ENCODE measurements at places on chromosomes 4 and X.

DNA sequence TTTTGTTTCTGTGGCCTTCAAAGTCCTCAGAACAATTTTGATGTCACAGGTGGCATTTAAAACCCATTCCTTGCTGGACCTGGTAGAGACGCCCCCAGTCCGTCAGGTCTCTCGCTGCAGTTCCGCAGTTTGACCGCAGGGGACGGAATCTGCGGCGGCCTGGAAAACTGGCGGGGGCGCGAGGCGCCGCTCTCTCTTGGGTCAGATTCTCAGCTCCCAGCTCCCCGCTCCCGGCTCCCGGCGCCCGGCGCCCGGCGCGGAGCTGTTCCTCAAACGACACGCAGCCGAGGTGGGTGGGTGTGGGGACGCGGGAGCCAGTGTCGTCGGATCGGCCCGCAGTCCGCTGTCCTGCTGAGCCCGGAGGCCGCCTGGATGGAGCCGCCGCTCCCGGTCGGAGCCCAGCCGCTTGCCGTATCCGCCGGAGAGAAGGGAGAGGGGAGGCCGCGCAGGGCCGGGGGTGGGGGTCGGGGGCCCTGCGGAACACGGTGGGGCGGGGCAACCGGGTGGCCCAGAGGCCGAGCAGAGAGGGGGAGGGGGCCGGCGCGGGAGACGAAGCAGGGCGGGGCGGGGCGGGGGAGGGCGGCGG, at the start of gene OCRL:
Gene OCRL, plus strand, starts transcription at position 192 of the 586 bp plus-strand sequence. Its CDS starts 181 bp downstream, at position 373.
- peak; percentile 72 for DNase-seq

- DNase-seq, result no peak
Observed at GRCh38 chr4:176090115-176090514, 24.5 kb downstream of the WDR17 start.

DNA sequence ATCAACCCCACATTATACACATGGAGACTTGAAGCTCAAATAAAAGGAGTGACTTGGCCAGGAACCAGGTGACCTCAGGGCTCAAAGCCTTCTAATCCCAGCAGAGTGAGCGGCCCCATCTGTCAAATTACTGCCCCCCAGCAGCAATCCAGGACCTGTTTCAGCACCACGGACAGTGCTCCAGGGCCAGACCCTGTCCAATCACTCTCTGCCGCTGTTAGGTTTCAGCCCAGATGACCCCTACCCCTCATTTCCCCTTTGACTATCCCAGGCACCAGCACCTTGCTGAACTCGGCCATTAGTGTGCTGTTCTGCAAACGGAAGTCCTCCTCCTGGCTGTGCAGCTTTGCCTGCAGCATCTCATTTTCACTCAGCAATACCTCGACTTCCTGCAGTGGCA, 5.1 kb downstream of the GRIPAP1 start:
- peak; percentile 49 for DNase-seq

GRCh38 chr4:54064317-54065111, at the start of gene CHIC2:
Gene CHIC2, minus strand, starts transcription at chr4:54064605. Its CDS starts 305 bp downstream, at chr4:54064300.
- DNase-seq, result peak; percentile 94

DNA sequence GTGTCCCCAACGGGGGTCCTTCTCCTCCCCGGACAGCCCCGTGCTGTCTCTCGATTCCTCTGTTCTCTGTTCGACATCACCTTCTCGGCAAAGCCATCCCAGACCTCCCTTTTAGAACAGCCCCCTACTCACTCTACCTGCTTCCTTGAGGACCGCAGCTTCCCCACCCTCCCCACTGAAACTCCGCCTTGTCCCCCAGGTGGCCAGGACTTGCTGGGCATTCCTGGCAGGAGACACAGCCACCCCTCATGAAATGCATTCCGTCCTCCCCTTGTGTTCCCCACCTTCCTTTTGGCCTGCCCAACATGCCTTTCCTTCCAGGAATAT, 34.8 kb upstream of the GPR78 start:
- no peak for DNase-seq

- no peak for DNase-seq
Observed at GRCh38 chr4:92814677-92815076, 510.9 kb downstream of the GRID2 start.

DNA sequence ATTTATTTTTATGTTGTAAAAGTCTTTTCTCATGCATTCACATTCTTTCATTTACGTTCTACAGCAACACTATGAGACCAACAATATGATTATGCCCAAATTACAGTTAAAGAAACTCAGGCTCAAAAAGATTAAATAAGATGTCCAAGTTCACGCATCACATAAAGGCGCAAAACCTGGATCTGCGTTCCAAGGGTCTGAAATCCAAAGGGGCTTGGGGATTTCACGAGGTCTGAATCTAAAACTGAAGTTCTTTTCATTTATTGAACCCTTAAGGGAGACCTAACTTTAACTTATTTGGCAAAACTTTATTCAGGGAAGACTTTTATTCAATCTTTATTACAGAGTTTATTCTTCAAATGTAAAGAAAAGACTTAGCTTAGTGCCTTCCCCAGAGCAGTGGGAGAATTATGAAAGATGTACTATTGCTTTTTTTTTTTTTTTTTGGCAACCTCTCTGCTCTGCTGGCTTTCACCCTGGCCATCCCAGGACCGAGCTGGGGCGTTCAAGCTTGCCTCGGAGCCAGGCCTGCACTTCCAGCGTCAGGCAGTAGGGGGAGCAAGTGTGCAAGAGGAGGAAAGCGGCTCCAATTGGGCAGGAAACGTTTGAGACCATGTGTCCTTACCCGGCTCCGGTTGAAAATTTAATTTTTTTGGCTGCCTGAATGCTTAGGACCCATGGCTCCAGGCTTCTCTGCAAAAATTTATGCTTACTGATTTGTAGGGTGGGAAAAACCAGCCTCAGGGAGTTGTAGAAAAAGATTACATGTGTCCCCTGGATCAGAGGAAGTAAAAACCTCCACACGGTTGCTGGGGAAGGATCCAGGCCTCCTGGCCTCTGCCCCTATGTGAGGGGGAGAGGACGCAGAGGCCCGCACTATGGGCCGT, 344.3 kb upstream of the KLF3 start:
- DNase-seq, result peak; percentile 93

GRCh38 chr4:91829531-91829930, 474.2 kb upstream of the GRID2 start:
- no peak for DNase-seq

- DNase-seq, result no peak
Observed at GRCh38 chr4:161522031-161522430, 641.8 kb downstream of the FSTL5 start.

GRCh38 chrX:153794897-153795816, 689 bp downstream of the SSR4 start:
- DNase-seq, result no peak

DNA sequence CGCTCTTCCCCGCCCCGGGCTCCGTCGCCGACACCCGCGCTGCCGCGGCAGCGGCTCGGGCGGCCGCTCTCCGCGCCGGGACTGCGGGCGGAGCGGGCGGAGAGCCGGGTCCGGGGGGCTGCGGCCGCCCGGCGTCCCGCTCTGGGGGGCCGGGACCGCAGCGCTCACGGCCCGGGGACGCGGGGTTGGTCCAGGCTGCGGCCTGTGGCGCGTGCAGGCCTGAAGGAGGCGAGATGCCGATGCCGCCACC, 492 bp downstream of the GALNT7 start:
- no peak for DNase-seq

DNA sequence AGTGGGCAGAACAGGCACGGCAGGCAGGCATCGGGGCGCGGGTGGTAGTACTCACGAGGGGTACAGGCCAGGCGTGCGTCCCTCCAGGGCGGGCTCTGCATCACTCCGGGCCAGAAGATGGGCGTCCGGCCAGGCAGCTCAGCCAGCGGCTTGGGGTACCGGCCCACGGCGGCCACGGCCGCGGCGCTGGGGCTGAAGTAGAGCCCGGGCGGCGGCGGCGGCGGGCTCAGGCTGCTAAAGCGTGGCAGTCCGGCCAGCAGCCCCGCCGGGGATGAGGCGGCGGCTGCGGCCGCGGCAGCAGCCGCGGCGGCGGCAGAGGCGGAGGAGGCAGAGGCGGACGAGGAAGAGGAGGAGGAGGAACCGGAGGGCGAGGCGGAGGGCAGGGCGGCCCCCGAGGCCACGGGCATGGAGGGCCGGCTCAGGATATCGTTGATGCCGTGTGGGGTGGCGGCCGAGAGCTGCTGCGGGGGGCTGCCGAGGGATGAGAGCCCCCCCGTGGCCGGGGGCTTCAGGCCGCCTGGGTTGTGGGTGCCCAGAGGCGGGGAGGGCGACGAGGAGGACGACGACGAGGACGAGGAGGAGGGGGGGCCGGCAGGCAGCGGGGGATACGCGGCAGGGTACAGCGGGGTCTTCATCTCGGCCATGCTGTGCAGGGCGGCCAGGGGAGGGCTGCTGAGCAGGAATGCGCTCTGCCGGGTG, 1.4 kb downstream of the NKX6-1 start:
- DNase-seq, result no peak

DNA sequence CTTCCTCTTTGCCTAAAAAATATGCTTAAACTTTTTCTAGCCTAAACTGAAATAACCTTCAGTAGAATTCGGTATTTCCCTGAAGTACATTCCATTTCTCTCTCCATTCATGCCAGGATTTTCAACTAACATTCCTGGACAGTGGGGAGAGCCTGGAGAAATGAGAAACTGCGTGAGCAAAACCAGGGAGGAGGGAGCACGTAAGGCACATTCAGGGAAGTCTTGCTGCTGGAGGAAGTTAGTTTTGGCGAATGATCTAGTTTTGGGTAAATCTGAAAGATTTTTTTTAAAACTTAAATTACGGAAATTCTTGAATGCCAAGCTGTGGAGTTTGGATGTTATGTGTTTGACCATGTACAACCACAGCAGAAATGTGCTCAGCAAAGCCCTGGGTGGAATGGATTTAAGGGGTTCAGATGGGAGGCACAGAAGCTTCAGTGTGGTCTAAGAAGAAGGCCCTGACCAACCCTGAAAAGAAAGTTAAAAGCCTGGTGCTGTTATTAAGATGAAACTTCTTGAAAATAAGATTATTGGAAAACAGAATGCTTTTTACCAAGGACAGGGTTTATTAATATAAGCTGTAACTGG, 347.8 kb downstream of the ANK2 start:
- no peak for DNase-seq

- DNase-seq, result no peak
Observed at GRCh38 chr4:176841711-176842112, 49.0 kb upstream of the VEGFC start.

DNA sequence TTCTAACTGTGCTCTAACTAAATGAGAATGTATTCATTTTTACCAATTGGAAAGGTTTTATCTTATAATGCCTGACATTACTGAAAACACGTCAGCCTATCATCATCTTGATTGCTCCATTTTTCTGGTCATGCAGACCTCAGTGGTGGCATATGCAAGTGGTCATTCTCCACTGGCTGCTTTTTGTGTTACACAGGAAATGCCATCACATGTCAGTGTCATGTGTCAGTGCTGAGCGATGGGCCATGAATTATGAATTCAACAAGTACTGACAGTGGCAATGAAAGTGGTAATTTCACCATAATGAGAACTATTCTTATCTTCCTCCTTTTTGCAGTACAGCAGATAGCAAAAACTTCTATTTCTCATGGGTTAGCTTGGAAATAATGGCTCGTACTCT, 190.5 kb downstream of the PACRGL start:
- DNase-seq, result no peak

DNA sequence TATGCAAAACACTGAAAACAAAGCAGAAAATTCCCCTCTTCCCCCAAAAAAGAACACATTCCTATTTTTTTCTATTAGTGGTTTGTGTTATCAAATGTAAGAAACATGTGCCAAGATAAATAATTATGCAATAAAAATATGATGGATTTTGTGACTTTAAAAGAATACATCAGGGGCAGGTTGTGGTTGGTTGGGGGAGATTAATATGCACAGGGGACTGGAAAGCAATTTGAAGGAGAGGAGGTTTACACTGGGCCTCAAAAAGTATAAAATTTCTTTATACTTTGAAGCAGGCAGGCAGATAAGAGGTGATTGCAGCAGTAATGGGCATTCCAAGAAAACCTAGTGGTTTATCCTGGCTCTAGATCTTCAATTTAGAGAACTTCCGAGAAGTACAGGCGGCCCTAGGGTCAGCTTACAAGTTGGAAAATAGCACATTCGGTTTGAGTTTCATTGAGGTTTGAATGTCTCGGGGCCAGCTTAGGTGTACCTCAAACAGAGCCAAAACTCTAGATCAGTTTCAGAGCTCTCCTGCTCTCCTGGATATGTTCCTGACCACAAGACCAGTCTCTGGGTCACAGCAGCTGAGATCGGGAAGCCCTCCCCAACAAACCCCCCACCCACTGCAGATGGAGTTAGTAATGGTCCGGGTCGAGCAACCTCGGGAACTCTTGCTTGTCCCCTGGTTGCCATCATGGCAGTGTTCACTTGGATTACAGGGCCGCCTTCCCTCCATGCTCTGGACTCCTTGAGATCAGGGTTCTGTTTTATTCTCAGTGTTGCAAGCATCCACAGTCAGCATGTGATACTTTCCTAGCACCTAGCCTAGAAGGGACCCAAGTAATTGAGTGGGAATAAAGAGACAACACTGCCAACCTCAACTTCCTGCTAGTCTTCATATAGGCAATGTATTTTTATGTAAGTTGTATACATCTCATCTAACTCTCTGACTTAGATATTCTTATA, 112.1 kb upstream of the DDIT4L start:
- DNase-seq, result no peak
